Stimulated activated CD8-positive, alpha-beta memory T cell treated with anti-CD3 and anti-CD28 coated beads, Interleukin-7, amount 100 ng/mL, for 1 hour (primary cell): ENCODE measurements at places on chromosomes 4 and X.

DNA sequence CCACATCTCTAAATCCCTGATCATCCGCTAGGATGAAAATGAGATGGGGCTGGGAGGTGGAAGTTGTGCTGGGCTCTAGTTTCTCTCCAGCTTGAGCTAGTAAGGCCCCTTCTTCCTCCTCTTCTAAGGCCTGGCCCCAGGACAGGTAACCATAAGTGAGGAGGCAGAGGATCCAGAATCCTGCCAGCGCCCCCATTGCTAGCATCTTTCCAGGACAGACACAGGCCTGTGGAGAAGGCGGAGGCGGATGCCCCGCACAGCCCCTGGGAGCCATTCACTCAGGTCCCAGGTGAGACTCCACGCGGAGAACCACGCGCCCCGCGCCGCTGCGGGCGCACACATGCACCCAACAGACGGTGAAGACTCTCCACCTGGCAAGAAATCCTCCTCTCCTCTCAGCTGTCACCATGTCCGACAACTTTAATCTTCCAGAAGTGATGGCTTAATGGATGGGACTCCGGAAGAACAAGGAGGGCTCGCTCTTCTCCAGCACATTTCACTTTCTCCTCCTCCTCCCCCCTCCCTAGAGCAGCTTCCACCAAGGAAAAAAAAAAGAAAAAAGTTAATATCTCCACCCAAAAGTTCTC is 793 bp downstream of the ARSJ start:
- no peak for DNase-seq

DNA sequence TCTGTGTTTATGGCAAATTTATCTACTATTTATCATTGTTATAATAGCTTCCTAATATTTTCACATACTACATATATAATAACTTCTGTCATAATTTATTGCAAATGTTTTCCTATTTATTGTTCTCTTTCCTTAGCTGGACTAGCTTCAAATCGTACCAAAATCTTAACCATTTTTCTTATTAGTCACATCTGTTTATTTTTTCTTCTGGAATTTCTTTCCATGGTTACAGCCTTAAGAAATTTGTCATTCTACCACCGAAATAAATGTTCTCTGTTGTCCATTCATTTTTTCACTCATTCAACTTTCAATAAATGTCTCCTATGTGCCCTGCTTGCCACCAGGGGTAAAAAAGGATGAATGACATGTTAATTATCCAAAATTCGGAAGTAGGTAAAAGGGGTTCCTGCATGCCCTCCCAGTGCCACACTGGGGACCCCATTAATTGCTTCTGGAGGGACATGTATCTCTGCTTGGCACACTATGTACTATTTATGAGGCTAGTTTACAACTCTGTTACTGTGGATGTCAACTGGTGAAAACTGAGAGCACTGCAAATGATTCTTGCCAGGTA is 182.1 kb downstream of the SH3KBP1 start:
- no peak for DNase-seq

DNA sequence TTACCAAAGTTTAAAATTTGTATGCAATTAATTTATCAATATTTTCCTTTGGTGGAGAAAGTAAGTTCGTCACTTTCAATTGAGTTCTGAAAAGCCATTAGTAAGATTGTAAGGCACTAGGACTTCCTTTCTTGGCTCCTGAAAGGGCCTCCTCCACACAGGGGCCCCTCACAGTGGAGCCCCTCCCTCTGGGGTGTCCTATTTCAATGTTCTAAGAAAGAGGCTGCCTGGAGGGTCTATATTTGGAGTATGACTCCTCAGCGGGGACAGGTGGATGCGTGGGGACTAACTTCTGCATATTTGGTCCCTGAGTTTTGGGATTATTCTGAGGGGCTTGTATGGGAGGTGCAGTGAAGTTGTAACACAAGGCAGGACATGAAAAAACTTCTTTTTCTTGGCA is 1.6 kb upstream of the ARMCX4 start:
- DNase-seq, result no peak

GRCh38 chr4:80265571-80266252 is 752 bp upstream of the FGF5 start:
- no peak for DNase-seq

- DNase-seq, result no peak
Observed at GRCh38 chrX:80513625-80514024, 93.4 kb downstream of the TENT5D start.

GRCh38 chr4:165201806-165202205 is 5.6 kb upstream of the KLHL2 start:
- DNase-seq, result no peak

DNA sequence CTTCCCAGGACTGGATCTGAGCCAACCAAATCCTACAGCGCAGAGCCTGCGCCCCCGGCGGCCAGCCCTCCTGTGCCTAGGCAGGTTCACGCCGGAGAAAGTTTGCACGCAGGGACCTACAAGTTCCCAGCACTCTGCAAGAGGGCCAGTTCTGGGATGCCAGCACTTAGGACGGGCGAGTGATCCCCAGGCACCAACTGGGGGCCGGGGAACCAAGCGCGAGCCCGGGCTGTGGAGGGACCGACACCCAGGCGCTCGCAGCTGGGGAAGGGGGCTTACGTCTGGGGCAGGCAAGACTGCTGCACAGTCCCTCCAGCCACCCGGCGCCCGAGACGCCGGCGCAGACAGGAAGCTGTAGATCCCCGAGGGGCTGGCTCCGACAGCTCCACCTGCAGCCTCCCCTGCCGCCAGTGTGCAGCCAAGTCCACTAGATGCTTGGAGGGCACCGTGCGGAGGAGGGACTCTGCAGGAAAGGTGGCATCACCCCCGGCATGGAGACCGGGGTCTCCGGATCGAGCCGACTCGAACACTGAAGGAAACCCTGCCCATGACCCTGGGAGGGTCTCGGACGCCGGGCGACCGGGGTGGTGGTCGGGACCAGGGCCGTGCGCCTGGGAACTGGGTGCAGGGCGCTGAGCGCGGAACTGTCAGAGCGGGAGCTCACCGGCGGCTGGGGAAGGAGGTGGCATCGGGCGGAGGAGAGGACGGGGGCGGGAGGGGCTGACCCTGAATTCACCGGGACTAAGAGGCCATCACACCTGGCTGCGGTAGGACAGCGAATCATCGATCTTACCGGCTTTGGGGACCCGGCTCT is 566 bp downstream of the CORIN start:
- no peak for DNase-seq

GRCh38 chrX:117400005-117400404 is 716.6 kb downstream of the KLHL13 start:
- DNase-seq, result no peak

GRCh38 chr4:22235698-22236097 is 280.2 kb downstream of the ADGRA3 start:
- no peak for DNase-seq

DNA sequence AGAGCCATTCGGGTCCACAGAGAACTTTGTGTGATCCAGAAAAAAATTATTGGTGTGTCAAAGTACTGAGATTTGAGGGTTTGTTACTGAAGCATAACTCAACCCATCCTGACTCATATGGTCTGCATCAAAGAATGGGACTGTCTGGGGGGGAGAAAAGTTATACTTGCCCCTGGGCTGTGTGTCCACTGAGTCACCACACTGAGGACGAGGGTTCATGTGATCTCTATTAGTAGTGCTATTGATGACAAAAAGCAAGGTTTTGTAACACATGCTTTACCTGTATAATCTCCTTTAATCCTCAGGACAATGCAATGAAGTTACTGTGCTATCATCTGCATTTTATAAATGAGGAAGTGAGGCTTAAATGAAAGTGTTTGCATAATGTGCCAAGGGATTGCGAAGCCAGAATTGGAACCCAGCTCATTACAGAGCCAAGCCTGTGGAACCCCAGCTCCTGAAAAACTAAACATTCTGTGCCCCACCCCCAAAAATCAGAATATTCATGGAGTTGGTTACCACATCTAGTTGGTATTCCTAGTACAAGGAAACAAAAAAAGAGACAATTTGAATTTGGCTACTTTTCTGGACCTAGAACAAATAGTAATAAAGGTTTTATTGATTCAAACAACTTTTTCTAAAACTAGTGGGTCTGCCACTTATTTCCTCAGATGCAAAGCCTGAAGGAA is 31.2 kb downstream of the CCDC149 start:
- no peak for DNase-seq

- DNase-seq, result no peak
Observed at GRCh38 chr4:168509786-168510185, 12.9 kb downstream of the PALLD start.

- no peak for DNase-seq
Observed at GRCh38 chr4:152950402-152951274, 14.5 kb downstream of the FHDC1 start.
